ENCODE measurements at places on chromosomes 16 and 17. TPM values are rescaled to one million over a fixed set of nuclear protein-coding genes. Genes with fewer than 3 reads are reported as not detected.

TLCD3B gene
- total RNA-seq, result not detected

CNGB1 gene
- total RNA-seq, result not detected

FADS6 gene
- total RNA-seq, result not detected

PRSS53 gene
- total RNA-seq, result 7.5 TPM

LPO gene
- total RNA-seq, result not detected

Data from ascending aorta (tissue), 2 donors.